ENCODE measurements at places on chromosomes 3 and 15.

DNA sequence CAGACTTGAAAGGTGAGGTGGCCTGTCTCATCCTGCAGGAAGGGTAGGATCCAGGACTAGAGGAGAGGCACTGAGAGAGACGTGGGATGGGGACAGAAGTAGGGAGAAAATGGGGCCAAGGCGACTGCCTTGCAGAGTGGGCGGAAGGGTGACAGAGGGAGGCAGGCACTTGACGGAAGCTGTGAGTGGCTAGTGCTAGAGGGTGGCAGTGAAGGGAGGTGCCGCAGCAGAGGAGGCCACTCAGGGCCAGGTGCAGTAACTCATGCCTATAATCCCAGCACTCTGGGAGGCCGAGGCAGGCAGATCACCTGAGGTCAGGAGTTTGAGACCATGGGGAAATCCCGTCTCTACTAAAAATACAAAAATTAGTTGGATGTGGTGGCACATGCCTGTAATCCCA is 7.3 kb downstream of the CCDC33 start:
- DNase-seq = no peak

GRCh38 chr3:170278627-170279026 is 56.4 kb downstream of the PRKCI start:
- DNase-seq = no peak

GRCh38 chr3:37801966-37802365 is 59.7 kb upstream of the CTDSPL start:
- DNase-seq = no peak

DNA sequence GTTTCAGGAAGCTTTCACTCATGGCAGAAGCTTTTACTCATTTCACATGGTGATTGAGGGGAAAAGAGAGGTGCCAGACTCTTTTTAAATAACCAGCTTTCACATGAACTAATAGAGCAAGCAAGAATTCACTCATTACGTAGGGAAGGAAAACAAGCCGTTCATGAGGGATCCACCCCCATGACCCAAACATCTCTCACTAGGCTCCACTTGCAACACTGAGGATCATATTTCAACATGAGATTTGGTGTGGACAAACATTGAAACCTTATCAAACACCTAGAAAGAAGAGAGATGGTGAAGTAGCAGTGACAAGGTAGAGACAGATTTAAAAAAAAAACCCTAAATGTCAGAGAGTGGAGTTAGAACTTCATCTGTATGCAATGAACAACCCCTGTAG is 408.6 kb upstream of the PDZRN3 start:
- no peak for DNase-seq

GRCh38 chr3:146160964-146161662 is at the start of gene PLOD2:
TSS of gene PLOD2 (minus strand) at chr3:146161184. CDS start at chr3:146160989, 195 bp downstream.
- DNase-seq = no peak

- no peak for DNase-seq
Observed at GRCh38 chr3:156859578-156859977, 33.4 kb downstream of the LEKR1 start.

DNA sequence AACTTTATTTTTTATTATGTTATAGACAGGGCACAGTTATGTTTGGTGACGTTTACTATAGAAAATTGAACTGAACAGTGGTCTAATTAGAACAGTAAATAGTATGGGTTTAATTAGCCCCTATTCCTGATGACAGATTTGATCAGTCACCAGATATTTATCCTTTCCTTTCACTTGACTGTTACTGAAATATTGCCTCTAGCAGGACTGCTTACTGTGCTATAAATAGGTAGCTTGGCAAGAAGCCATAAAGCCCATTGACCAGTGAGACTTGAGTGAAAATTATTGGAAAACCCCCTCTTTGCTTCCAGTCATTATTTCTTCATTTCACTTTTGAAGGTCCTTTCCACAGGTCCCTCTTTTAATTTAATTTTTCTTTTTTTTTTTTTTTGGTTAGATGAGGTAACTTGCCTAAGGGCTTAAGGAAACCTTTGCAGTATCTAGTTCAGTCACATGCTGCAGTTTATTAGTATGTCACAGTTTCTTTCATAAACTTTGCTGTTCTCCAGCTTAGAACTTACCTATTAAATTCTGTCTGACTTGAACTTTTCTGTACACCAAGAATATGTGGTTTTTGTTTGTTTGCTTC is 115.6 kb downstream of the ADAMTSL3 start:
- DNase-seq = no peak

GRCh38 chr15:92910451-92910850 is 10.3 kb downstream of the CHD2 start:
- DNase-seq = no peak

- no peak for DNase-seq
Observed at GRCh38 chr3:196198771-196199753, 12.1 kb downstream of the ZDHHC19 start.

DNA sequence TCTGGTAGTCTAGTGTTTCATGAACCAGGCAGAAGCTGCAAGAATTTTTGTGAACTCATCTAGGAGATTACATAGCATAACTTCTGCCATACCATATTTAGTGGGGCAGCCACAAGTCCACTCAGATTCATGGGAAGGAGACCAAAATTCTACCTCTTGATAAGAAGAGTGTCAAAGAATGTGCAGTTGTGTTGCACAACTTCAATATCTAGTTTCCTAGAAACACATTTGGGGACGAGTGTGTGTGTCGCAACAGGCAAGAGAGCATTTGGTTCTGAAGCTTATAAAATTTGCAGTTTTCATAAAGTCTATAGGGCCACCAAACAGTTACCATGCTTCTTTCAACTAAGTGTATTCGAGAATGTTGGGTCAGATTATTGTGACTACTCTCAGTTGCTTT is 115.3 kb downstream of the KCNH8 start:
- DNase-seq = no peak

DNA sequence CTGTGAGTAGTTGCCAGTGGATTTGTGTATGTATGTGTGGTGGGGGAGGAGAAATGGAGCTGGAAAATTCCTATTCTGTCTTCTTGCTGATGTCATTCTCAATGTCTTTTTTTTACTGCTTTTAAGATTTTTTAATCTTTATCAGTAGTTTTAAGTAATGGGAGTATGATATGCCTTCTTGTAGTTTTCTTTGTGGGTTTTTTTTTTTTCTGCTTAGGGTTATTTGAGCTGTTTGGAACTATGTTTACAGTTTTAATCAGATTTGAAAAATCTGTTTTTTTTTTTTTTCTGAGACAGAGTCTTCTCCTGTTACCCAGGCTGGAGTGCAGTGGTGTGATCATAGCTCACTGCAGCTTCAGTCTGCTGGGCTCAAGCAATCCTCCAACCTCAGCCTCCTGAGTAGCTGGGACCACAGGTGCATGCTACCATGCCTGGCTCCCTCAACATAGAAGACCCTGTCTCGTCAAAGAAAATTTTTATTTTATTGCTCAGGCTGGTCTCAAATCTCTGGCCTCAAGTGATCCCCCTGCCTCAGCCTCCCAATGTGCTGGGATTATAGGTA is 37.1 kb downstream of the RPL39L start:
- no peak for DNase-seq

DNA sequence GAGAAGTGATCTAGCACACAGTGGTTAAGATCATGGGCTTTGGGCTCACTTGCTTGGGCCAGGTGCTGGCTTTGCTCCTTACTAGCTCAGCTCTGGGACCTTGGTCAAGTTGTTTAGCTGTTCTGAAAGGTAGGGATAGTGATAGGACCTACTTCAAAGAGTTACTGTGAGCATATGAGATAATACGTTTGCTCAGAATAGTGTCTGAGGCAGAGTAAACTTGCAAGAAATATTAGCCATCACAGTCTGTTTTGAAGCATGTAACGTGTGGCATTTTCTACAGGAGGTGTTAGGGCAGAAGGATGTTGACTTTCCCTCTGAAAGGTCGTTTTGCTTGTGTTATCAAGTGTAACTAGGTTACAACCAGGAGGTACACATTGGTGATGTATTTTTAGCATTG is 34.5 kb upstream of the NFKBIZ start:
- no peak for DNase-seq

DNA sequence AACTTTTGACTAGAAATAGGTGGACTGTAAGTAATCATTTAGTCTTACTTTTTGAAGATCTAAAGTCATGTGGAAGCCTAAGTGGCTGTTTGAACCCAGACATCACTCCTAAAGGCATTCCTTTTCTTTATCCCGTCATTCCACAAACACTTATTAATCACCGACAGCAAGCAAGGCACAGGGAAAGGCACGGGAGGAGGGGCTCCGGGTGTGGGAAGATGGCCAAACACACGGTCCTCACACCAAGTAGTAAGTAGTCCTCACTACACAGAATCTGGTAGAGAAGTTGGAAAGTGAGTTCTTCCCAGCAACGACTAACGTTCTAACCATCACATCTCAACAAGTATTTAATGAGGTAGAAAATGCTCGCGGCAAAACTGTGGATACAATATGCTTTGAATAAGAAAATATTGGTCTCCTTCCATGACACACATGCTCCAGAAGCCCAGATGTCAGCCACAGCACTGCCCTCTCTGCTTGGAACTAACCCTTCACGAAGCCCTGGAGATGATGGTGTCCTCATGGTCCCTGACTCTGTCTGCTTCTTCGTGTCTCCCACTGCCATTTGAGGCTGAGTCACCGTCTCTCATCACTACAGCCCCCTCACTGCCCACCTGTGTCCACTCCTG is 202.2 kb downstream of the OPA1 start:
- no peak for DNase-seq

- DNase-seq = no peak
Observed at GRCh38 chr3:62100282-62100989, 272.9 kb downstream of the FEZF2 start.

DNA sequence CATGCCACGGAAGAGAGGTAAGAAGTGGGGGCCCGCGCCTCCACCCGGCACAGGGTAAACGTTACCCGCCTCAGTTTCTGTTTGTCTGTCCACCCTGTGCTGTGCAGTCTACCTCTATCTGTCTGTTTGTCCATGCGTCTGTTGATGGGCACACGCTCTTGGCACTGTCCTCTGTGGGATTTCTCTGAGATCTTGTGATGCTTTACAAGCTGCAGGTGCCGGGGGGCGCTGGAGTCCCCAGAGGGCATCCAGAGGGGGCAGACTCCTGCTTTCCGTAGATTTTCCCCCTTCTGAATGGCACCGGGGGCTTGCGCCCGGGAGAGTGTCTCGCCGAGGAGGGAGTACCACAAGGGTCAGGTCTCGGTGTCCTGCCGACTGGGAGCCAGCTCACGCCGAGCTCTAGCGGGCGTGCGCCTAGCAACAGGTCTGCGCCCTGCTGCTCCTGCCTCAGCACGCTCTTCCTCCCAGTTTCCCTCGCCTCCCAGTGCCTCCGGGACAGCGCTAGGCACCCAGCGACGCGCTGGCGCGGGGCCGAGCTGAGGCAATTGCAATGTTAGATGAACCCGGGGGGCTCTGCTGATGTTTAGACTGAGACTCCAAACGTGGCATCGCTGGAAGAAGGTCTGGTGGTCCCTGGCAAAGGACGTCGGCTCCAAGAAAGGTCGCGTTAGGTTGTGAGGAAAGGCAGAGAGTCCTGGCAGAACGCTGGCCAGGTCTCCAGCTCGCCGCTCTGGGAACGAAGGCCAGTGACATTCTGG is 667 bp downstream of the CEMIP start:
- no peak for DNase-seq

DNA sequence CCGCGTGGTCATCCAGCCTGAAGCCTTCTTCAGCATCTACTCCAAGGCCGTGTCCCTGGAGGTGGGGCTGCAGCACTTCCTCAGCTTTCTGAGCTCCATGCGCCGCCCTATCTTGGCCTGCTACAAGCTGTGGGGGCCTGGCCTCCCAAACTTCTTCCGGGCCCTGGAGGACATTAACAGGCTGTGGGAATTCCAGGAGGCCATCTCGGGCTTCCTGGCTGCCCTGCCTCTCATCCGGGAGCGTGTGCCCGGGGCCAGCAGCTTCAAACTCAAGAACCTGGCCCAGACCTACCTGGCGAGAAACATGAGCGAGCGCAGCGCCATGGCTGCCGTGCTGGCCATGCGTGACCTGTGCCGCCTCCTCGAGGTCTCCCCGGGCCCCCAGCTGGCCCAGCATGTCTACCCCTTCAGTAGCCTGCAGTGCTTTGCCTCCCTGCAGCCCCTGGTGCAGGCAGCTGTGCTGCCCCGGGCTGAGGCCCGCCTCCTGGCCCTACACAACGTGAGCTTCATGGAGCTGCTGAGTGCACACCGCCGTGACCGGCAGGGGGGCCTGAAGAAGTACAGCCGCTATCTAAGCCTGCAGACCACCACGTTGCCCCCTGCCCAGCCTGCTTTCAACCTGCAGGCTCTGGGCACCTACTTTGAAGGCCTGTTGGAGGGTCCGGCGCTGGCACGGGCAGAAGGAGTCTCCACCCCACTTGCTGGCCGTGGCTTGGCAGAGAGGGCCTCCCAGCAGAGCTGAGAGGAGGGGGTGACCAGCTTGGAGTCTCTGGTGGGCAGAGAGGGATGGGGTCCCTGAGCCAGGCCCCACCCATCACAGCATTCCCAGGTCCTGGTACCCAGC is 37.9 kb downstream of the GOLGA6A start:
- DNase-seq = no peak

GRCh38 chr3:52228266-52228665 is 2.8 kb upstream of the TLR9 start:
- no peak for DNase-seq

DNA sequence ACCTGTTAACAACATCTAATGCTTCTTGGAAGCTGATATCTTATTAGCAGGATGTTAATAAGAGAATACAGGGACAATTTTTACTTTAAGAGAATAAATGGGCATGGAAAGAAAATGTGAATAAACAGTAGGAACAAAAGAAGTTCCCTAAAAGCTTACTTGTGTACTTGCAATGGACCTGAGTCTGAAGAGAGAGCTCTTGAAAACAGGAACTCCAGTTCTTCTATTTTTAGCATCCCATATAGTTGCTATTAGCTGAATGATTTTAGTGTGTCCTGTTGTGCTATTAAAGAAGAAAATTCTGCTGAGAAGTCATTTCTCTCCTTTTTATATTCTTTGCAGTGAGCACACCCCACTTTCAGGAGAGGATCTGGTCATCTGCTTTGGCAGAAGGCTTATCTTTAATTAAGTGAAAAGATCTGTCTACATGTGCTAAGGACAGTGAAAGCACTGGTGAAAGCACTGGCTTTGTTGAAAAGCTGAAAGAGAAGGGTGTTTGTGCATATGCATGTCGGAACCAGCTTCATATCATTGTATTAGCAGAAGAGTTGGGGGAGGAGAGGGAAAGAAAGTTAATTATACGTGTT is 1.4 kb upstream of the ST3GAL6 start:
- DNase-seq = no peak

DNA sequence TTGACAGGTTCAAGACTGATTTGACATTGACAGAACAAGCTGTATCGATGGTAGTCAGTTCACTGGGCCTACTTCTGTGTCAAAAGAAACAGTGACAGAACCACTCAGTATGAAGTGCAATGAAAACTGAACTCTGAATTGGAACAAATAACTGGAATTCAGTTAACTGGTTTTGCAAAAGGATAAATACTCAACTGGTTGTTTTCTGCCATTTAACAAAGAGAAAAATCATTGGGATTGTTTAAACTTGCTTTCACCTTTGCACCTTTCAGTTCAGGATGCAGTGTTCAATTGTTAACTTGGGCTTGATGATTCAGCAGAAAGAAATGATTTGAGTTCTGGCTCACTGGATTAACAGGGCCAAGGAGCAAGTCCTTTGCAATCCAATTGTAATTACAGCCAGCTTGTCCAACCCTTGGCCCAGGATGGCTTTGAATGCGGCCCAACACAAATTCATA is 4.9 kb downstream of the BTD start:
- DNase-seq = no peak

Measured in activated gamma-delta T cell treated with Interleukin-2 at 50 U/mL for 16 hours (primary cell).